ENCODE measurements at places on chromosomes 5 and 9.

GRCh38 chr5:158384535-158385481 lies 525.9 kb upstream of the CLINT1 start:
- peak; percentile 54 for DNase-seq

DNA sequence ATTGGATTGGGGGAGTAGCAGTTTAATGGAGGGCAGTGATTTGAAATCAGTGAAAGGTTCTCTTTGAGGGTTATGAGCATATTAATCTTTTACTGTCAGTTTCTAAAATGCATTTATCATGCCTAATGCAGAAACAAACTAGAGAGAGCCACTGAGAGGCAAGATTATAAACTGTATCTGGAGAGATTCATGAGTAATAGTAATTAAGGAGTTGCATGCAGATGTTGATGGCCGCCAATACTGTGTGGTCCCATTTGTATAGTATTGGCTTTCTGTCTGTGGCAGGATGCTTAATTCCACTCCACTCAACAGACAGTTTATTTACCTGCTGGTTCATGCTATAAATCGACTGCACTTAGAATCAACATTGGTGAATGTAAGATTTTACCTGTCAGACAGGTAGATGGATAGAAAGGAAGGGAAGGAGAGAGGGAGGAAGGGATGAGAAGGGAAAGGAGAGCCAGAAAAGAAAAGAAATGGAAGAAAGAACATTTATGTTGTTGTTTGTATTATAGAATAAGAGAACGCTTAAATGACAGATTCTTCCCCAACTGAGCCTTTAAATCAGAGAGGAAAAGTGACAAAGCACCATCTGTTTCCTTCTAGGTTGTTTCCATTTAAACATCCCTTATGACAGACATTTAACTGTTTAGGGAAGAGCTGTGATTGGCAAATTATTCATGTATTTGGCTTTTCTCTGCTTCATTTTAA lies 146.5 kb downstream of the PAM start:
- DNase-seq, result no peak

GRCh38 chr9:3888497-3888858 lies 362.7 kb upstream of the RFX3 start:
- DNase-seq, result no peak

- DNase-seq, result peak; percentile 55
These were observed 307.8 kb downstream of the NR2F1-AS1 start for GRCh38 chr5:93273176-93273575.

DNA sequence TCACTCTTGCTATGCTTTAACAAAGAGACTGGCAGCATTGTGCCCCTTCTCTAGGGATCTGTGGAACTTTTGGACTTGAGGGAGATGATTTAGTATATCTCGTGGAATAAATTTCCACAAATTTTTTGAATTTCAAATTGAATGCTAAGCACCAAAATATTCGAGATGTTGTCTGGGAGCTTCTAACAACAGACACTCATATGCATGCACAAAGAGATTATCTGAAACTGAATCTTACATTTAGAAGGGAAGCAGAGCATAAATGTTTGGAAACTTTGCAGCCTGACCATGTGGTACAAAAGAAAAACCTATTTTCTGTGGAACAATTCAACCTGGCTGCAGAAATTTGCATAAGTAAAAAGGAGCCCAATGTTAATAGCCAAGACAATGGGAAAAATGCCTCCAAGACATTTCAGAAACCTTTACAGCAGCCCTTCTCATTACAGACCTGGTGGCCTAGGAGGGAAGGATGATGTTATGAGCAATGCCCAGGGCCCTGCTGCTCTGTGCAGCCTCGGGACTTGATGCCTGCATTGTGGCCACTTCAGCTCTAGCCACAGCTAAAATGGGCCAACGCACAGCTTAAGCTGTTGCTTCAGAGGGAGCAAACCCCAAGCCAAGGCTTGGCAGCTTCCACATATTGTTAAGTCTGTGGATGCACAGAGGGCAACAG lies 285.8 kb upstream of the FAM174A start:
- no peak for DNase-seq

DNA sequence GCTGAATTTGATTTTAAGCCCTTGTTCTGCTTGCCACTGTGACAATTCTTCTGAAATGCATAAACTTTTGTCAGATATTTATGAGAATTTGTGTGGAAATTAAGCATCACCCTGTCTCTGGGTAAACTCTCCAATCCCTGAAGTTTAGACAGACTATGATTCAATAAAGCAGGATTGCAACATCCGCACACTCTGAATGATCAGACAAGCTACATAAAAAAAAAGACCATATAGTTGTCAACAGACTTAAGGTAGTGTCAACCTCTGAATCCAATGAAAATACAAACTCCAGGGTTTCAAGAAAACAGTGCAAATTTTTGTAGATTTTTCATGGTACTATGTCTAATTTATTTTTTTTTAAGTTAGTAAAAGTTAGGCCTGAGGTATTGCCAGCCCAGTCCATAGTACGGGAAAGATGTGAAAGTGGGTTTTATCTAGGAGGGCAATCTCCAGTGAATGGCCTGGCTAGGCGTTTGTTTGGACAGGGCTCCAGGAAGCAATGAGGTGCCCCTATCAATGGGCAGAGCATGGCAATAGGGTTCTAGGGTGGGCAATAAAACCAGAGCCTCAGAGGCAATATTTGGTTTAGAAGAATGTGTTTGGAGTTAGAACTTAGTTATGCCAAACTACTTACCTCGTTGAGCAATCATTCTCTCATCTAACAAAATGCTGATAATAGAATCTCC lies 762.6 kb upstream of the SEMA6A start:
- no peak for DNase-seq

GRCh38 chr5:133652951-133653759 lies 40.8 kb upstream of the FSTL4 start:
- no peak for DNase-seq

DNA sequence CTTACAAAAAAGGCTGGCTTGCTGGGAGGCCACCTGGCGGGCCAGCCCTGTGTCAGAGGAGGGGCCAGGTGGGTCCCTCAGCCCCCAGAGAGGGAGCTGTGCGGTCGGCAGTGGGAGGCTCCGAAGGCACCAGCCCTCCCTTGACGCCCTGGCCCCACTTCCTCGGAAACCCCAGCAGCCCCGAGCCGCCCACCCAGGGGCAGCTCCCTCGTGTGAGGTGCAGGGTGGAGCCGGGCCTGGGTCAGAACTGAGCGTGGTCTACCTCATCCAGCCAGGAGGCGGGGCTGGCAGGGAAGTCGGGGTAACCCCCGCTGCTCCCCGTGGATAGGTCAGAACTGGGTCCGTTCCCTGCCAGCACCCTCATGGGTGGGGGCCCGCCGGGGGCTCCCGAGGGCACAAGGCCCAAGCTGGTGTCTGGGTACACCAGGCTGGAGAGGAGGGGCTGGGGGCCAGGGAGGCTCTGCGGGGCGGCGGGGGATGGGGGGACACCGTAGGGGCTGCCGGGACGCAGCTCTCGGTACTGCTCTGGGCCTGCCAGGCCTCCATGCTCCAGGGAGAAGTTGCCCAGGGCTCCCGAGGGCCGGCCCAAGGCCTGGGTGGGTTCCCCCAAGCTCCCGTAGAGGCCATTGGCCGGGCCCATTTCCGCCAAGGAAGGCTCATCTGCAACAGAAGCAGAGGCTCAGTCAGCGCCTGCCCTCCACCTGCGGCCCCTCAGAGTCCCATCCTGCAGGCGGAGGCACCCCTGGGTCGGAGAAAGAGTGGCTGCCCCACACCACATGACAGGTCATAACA lies 7.6 kb downstream of the LHX3 start:
- no peak for DNase-seq

DNA sequence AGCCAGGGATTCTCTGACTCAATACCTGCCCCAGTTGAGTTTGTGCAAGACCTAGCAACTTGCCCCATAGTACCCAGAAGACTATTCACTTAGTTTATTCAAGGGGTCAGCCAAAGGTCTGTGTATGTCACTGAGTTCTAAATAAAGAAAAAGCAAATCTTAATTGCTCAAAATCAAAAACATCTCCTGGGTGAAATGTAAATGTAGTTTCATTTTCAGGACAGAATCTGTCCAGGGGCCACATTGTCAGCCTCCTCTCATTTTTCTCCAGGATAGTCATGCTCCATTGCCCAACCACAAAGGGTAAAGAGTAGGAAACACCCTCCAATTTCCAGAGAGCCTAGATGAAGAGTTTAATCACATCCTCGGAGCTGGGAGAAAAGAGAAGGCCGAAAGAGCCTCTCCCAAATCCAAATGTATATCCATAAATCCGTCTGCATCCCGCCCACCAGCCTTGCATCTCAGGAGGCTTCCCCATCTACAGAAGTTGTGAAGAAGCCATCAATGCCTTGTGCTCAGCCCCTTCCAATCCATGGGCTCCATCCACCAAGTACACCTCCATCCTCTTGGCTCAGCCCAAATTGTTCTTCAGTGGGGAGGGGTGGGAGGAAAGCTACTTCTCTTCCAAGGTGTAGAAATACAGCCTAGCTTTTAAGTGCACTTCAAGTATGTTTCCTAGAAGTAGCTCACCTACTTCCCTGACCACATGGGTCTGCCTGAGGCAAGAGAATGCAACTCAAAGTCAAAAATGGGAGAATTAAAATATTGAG lies 26.9 kb downstream of the ADAM19 start:
- DNase-seq, result peak; percentile 75

DNA sequence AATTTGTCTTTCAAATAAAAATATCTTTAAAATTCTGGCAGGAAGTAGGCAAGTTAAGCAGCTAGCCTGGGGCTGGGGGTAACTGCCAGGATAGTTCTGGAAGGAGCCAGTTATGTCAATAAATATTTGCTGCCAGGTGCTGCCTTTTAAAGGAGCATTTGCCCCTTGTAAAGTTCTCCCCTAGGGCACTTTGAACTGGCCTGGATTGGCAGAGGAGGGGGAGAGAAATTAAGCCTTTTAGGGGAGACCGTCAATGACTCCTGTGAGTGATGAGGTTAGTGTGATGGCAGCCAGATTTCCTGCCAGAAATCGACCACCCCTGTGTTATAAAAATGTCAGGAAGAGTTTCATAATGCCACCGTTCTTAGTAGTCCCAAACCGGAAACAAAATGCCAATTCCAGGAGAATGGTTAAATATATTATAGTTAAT lies 89.8 kb upstream of the ELL2 start:
- DNase-seq, result no peak

DNA sequence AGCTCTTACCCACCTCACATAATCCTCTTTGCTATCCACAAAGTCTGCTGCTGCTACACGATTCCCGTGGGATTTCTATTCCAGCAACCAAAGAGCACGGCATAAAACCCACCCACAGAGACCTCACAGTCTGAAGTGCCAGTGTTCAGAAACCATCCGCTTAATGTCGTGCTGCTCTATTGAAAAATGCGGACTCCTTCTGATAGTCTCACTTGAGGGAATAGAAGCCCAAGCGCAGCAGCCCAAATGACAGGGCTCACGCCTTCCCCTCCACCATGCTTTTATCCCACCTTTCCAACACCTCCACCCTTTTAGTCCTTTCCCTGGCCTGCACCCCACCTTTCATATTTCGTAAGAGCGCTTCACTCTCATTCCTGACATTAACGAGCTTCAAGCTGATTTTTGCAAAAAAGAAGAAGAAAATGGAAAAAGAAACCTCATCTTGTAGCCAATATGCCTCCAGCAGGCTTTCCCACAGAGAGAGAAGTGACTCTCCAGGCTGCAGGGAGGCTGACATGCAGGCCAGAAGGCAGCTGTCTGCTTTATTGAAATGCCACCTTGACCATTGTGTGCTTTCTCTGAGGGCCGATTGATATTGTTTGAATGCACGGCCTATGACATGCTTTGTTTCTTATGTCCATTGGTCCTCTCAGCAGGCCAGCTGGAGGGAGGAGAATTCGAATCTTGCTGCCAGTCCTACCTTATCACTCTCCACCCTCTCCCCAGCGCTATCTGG lies 70.6 kb upstream of the PCSK1 start:
- DNase-seq, result no peak

DNA sequence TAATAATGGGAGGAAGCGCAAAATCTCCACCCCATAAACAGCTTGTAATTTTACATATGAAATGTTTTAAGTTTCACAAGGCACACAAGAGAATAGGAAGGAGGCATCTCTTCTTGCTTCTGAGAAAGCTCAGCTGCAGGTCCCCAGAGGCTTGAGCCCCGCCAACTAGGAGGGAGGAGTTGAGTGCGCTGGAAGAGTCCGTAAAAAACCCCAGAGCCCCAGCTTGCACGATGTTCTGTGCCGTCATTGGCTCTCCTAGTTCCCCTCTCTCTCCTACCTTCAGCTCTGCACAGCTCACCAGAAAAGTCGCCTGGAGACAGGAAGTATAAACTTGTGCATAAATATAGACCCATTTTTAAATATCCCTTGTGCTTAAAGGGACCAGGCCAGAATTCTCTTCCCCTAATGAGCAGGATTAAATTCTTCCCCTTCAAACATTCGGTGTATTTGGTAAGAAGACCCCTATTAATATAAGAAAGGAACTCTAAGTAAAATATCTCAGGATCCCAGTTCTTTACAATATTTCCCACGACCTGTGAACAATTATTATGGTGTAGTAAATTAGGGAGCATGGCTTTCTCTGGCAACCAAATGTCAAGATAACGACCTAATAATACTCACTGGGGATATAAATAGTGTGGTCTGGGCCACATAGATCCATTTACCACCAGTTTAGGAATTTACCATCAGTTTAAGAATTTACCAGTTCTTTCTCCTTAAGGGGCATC lies 13.7 kb downstream of the GLRX start:
- DNase-seq, result no peak

DNA sequence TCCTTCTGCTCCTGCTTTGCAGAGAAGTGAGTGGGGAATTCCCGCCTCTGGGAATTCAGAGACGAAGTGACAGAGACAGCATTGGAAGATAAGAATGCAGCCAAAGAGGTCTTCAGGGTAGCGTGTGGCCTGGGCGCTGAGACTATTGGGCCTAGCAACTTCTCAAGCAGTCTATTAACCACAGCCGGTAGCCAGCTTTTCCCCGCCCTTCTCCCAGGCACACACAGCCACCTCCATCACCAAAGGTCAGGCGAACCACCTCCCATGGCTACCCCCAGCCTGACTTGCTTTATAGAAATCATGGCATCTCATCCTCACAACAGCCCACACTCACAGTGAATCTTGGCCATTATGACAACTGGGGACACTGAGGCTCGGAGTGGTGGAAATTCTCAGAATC lies 124.2 kb downstream of the KCNIP1 start:
- DNase-seq, result no peak

DNA sequence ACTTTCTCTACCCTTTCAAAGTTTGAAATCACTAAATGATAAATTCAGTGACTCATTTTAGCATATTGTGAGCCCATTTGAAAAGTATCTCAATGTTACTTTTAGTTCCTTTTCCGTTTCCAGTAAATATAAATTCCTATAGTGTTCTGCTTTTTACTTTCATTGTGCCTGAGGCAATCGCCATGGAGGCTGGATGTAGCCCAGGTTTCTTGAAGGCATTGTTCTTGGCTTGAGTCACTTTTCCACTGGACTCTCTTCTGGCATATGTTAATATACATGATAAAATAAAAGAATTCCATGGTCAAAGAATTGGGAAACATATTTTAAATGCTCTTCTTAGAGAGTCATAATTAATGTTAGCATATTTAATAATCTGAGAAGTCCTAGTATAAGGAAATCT lies 327.0 kb downstream of the IZUMO3 start:
- no peak for DNase-seq

GRCh38 chr9:6673326-6674025 lies 27.9 kb upstream of the GLDC start:
- no peak for DNase-seq

DNA sequence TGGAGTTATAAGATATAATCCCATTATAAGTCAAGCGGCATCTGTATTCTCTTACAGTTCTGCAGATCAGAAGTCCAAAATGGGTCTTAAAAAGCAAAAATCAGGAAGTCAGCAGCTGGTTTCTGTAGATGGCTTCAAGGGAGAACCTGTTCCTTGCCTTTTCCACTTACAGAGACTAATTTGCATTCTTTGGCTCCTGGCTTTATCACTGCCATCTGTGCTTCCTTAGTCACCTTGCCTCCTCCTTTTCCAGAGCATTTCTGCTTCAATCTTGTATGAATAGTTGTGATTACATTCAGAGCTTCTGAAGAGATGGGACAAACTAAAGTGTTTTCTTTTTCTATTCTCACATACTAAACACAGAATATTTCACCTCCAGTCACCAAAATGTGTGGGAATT lies 647.3 kb upstream of the GRAMD2B start:
- no peak for DNase-seq

Measured in AG08396 (cell line).